ENCODE measurements at places on chromosomes 7 and 10.

- DNase-seq = no peak
Observed at GRCh38 chr7:151063212-151063561, 3.8 kb downstream of the SLC4A2 start.

DNA sequence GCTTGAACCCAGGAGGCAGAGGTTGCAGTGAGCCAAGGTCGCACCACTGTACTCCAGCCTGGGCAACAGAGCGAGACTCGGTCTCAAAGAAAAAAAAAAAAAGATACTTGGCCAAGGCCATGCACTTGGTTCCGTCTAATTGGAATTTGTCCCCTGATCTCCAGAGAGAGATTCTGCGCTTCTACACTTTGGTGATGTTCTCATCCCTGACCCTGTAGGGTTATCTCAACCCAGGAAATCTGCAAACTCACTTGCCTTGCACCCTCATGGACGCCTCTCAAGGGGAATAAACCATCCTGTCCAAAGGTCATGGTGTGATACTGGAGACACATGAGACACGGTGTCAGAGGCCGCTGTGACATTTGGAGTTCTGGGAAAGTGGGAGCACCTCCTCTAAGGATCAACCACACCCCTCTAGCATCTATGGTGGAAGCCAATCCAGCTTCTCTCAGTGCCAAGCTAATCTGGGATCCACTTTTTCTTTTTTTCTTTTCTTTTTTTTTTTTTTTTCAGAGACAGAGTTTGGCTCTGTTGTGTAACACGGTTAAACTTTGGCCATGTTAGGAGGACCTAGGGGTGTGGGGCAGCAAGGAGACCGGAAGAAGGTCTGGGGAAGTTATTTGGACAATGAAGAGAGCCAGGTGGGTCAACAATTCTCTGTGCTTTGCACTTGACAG, 7.8 kb upstream of the POR start:
- no peak for DNase-seq

DNA sequence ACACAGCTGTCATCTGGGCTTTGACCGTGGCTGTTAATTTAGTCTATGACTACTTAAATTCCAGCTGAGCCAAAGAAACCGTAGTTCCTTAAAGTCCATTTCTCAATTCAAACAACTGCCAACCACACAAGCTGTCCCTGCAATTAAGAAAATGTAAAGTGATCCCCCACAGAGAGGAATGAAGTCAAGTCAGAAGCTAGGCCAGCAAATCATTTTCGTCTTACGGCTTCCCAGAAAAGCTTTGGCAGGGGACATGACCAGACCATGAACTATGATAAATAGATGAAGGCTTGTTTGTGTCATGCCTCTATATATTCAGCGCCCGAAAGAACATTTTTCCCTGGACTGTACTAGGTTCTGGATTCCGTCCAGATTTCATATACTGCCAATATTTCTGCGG, 54.6 kb downstream of the HACD1 start:
- no peak for DNase-seq

DNA sequence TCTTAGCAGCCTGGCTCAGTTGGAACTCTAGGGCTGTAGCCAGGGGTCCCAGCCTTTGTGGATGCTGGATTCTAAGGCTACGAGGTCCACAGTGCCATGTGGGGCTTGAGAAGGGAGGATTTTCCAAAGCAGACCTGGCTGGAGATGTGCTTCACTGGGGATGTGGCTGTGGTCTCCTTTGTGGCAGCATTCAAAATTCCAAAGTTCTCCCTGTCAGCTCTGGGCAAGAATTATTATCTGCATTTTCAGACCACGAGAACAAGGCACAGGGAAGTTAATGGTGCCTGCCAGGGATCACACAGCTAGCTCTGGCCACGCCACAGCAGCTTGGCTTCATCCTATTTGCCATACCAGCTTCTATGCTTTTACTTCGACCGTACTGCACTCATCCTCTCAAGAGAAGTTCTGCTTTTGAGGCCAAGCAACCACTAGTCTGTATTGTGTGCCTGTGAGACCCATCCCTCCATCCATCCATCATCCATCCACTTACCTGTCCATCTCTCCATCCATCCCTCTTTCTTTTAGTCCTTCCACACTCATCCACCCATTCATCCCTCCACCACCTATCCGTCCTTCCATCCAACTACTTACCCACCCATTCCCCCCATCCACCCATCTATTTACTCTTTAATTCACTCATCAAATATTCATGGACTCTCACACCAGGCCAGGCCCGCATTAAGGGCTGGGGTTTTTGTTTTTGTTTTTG, 71.5 kb downstream of the ZMIZ1 start:
- DNase-seq = no peak

DNA sequence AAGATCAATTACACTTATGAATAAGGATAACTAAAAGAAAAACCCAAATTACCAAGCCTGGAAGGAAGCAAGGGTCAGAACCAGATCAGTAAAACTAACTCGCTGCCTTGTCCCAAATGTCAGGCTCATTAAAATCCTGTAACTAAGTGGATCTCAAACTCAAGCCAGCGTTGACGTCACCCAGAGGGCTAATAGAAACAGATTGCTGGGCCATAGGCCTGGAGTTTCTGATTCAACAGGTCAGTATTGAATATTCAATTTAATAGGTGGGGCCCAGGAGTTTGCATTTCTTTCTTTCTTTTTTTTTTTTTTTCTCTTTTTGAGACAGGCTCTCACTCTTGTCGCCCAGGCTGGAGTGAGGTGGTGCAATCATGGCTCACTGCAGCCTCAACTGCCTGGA, 397.0 kb downstream of the CALN1 start:
- DNase-seq = no peak

DNA sequence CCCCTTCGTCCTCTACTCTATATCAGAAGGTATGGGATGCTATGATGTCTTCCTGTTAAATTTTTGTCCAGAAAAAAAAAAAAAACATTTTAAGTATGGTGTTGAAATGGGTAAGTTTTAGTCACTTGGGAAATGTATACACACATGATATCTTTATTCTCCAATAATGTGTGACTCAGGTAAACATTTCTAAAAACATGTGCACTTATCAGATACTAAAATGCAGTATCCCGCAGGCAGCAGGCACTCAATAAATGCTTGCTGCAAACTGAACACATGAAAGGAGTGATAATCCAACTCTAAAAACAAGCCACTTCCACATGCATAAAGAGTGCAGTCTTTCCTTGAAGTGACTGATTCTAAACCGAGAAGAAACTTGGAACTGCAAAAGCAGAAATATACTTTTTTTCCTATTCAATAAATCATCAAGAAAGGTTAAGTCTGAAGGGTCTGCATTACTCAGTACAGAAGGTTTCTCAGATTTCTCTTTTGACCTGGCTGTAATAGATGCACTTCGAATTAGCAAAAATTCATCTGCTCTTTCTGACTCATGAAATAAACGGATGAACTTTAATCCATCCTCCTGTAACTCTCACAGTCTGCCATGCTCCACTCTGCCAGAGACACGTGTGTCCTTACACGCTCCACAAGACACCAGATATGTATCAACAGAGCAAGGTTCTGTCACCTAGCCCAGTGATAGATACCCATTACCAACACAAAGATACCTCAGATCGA, 84.0 kb downstream of the HIPK2 start:
- no peak for DNase-seq

- no peak for DNase-seq
Observed at GRCh38 chr7:22386206-22386858, 29.4 kb upstream of the RAPGEF5 start.

DNA sequence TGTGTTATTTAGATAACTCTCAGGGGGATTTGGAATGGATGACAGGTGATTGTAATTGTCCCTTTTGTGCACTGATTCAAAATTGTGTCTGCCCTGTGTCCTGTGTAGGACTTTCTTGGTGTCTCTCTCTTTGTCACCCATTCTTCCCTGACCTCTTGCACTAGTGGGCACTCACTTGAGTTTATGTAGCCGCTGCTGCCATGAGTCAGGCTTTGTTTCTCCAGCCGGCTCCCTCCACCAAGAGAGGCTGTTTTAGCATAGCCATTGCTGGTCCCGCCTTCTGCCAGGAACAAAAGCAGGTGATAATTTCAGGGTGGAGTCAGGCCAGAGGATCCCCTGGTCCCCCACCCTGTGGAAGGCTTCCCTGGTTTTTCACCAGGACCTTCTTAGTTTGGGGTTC, 8.4 kb downstream of the COL17A1 start:
- DNase-seq = no peak

DNA sequence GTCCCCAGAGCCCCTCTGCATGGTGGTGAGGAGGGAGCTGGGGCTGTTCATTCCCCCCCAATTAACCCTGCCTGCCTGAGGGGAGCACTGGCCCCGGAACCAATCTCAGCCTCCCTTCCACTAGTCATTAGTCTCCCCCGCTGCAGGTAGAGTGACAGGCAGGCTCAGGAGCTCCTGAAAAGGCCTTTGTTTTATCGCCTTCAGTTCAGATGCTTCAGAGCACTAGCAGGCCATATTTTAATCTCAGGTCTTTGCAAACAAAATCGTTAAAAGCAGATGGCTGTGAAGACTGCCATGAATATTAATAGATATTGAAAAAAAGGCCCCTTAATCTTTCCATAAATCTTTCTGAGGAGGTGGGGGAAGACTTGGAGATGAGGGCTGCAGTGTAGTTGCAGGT, 250.7 kb downstream of the RPS24 start:
- DNase-seq = no peak

- DNase-seq = no peak
Observed at GRCh38 chr10:22700489-22700888, 13.9 kb downstream of the PIP4K2A start.

DNA sequence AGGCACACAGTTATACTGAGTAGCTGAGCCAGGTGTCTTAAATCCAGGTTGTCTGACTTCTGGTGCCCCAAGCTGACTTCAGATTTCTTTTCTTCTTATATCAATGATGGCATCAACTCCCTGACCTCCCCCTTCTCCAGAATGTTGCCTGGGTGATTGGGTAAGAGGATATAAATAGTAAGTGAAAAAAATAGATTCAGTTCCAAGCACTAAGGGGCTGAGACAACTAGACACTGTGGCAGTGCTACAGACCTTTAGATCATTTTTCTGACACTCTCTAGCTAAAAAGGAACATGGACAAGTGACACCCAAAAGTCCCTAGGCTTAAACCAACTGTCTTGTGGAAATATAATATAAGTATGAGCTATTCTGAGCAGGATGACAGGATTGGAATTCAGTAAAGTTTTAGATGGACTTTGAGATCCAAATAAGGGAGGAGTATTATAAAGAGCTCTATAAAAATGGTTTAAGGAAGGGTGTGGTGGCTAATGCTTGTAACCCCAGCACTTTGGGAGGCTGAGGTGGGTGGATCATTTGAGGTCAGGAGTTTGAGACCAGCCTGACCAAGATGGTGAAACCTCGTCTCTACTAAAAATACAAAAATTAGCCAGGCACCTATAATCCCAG, 589.1 kb upstream of the GALNT17 start:
- DNase-seq = no peak

- DNase-seq = no peak
Observed at GRCh38 chr7:69651101-69651590, 52.9 kb downstream of the AUTS2 start.

DNA sequence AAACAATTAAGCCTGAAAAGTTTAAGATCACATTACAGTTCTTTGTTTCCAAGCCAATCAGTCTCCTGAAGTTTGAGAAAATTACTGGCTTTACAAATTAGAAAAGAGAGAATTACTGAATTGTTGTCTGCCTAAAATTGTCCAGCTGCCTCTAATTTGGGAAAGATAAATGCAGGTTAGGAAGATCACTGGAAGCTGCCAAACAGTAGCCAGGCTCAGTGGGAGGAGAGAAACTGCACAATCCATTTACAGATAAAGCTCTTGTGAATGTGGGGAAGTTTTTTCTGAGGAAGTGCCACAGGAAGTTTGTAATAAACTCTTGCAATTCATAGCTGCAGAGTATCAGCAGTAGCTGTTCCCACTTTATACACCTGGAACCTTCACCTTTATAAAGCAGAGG, 100.7 kb downstream of the IQUB start:
- DNase-seq = no peak

- DNase-seq = no peak
Observed at GRCh38 chr10:130737186-130737585, 574.3 kb downstream of the TCERG1L start.

All from stimulated activated CD4-positive, alpha-beta T cell treated with anti-CD3 and anti-CD28 coated beads, Interleukin-1b, Interleukin-23, amount 100 ng/mL, for 1 hour (primary cell).